GOT3 (cell line): ENCODE measurements at places on chromosomes 11 and 22.

DNA sequence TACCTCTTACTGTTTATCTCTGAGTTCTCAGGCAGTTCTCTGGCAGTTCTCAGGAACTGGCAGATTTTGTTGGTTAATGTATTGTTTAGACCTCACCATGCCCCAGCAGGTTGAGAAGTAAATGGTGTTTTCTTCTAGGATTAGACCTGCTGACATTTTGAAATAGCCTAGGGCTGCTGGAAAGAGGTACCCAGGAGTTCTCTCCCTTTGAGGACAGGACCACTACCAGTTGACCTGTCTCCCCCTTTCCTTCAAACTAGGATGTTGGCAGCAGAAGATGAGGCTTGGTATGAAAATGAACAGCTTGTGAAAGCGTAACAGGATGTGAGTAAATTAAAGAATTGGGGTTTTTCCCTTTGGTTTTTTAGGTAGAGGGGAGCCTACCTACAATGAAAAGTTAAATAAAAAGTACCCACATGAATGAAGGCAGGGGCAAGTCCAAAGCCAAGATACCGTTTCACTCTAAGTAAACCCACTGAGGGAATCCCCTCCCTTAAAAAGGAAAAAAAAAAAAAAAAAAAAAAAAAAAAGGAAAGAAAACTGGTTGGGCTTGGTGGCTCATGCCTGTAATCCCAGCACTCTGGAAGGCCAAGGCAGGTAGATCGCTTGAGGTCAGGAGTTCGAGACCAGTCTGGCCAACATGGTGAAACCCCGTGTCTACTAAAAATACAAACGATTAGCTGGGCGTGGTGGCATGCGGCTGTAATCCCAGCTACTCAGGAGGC, 96.2 kb downstream of the PDHX start:
- DNase-seq = no peak

DNA sequence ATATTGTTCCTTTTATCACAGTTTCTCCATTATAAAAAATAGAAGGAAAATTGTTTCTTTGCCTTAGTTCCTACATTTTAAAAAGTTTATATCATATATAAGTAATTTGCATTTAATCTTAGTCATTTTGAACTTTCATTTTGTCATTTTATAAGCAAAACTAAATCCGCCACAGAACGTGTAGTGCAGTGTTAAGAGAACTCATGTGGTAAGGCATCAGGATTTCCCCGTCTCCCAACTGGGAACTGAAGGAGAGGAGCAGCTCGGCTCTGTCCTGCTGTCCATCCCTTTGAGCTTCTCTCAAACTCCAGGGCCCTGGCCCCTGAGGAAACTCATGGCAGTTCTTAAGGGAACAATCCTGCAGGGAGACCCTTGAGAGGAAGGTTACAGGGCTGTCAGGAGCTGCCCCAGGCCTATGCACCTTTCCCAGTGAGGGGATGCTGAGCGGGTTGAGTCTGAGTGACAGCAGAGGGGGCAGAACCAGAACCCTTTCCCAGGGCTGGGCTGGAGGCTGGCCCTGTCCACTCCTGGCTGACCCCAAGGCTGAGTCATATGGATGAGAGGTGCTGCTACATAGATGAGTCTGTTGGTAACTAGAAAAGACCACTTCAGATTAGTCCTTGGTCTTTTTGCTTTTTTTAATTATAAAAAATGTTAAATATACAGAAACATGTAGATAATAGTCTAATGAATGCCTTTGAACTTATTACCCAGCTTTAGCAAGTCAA, 333.1 kb downstream of the TBC1D22A start:
- no peak for DNase-seq

GRCh38 chr22:27786291-27786932, 15.1 kb downstream of the MN1 start:
- no peak for DNase-seq

- DNase-seq = no peak
These were observed 138.1 kb downstream of the SLC1A2 start for GRCh38 chr11:35281169-35281688.

DNA sequence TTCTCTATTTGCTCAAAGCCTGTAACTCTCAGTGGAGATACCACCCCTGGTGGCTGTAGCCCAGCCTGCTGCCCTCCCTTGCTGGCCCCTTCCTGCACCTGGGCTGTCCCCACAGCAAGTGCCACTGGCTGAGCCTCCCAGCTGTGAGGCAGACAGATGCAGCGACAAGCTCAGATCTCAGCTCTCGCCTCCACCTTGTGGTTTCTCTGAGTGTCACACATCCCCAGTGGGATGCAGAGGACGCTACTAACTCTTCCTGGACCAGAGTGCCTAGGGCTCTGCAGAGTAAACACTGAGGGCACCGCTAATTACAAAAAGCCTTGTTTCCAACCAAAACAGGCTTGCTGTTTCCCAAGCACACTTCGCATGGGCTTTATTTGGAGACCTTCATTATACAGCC, 8.9 kb downstream of the YPEL1 start:
- DNase-seq = no peak

DNA sequence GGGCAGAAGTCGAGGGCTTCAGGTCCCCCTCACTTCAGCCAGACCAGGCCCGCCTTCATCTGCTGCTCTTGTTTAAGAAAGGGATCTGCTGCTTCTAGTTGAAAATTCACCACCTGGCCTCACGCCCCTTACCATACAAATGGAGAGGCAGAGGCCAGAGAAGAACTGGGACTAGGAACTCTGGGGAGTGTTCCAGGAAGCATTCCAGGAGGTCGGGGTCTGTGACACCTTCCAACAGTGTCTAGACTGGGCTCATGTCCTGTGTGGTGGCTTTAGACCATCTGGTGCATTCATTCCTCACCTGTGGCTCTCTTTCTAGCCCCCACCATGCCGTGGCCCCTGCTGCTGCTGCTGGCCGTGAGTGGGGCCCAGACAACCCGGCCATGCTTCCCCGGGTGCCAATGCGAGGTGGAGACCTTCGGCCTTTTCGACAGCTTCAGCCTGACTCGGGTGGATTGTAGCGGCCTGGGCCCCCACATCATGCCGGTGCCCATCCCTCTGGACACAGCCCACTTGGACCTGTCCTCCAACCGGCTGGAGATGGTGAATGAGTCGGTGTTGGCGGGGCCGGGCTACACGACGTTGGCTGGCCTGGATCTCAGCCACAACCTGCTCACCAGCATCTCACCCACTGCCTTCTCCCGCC, 12.3 kb downstream of the TSKU start:
- no peak for DNase-seq

GRCh38 chr11:121487191-121487590, 34.4 kb upstream of the SORL1-AS1 start:
- DNase-seq = no peak

GRCh38 chr11:78605296-78605695, 30.6 kb upstream of the NARS2 start:
- no peak for DNase-seq

DNA sequence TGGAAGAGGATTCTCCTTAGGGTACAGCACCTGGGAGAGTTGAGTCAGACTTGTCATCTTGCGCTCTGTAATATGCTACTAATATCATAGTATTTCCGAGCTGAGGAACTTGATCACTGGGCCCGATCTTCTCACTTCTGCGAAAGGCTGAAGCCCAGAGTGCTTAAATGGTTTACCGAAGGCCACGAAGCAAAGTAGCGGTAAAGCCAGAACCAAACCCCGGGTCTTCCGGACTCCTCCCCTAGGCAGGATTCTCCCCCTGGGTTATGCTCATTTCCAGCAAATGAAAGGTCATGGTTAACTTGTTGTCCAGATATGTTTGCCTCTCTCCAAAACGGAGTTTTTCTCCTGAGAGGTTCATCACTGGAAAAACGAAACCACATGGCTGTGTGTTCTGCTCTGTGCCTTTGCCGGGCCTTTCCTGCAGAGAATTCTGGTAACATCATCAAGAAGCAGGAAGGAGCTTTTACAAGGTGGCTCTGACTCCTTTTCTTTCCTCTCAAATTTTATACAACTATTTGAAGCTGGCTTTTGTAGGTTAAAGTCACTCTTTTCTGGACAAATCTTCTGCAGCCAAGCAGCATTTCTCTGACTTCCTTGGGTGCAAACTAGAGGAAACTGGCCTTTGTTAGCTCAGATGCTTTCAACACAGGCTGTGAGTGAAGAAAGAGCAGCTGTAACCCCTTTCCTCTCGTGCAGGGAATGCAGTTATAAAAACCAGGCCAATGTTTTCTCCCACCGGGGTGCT, 35.5 kb downstream of the UBASH3B start:
- no peak for DNase-seq

DNA sequence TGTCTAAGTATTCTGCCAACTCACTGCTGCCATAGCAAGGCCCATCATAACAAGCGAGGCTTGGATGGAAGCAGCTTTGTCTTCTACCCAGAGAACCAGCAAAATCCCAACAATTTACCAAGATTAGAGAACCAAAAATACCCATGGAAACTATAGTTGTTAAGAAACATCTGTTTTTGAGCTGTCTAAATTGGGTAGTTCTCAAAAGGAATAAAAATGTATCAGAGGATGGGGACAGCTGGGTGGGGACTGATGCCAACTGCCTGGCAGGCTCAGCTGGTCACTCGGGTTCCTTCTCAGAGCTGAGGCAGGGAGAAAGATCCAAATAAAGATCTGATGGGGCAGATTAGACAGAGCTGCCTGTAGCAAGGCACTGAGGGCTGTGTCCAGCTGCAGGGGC, 85.9 kb upstream of the GRK3 start:
- DNase-seq = no peak

DNA sequence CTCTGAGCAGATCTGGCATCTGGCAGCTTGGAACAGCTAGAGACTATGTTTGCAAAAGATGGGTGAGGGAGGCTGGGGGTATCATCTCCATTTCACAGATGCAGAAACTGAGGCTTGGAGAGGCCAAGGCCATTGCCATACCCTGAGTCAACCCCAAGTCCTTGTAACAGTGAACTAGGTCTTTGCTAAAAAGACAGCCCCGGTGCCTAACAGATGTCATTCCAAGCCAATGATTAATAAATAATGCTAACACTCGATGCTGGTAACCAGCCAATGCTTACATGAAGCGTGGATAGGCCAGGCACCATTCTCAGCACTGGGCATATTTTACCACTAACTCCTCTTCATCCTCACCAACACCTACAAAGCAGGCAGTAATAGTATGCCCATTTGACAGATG, 164.0 kb downstream of the MN1 start:
- DNase-seq = no peak

DNA sequence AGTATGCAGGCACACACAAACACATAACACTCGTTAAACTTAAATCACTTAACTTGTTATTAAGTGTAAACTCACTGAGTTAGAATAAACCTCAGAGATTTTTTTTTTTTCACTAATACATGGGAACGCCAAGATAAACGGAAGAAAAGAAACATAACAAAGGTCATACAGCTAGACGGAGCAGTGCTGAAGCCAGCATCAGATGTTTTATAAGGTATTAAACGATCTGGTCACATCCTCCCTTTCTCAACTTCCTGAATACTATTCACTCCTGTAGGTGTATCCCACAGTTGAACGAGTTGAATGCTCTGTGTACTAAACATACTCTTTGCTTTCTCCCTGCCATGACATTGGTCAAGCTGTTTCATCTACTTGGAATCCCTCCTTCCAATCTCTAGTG, 212.0 kb downstream of the SWAP70 start:
- no peak for DNase-seq

- DNase-seq = no peak
These were observed 4.2 kb upstream of the GAB4 start for GRCh38 chr22:17012267-17012666.

DNA sequence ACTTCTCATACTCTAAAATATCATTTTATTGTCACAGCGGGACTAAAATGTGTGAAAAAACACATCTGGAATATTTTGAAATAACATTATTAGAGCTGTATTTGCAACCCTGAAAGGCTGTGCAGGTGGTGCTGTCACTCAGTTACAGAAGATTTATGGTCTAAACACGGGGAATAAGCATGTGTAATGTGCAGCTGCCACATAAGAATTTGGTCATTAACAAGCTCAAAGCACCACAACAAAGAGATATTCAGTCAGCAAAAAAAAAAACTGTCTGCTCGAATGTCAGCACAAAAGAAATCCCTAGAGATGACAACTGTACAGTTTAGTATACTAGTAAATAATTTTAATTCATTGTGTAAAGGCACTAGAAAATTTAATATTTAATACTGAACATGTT, 31.3 kb downstream of the TMEM123 start:
- no peak for DNase-seq

DNA sequence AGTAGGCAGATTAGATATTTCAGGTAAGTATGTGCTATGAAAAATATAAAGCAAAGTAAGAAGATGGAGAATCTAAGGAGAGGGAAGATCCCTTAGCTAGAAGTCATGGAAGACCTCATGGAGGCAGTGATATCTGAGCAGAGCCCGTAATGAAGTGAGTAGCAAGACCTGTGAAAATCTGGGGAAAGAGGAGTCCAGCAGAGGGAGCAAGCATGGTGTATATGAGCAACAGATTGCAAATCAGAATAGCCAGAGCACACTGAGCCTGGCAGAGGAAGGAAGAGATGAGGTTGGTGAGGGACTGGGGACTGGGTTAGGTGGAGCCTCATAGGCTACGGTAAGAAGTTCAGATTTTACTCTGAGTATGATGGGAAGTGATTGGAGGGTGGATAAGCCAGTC, 9.4 kb downstream of the LHFPL7 start:
- no peak for DNase-seq

DNA sequence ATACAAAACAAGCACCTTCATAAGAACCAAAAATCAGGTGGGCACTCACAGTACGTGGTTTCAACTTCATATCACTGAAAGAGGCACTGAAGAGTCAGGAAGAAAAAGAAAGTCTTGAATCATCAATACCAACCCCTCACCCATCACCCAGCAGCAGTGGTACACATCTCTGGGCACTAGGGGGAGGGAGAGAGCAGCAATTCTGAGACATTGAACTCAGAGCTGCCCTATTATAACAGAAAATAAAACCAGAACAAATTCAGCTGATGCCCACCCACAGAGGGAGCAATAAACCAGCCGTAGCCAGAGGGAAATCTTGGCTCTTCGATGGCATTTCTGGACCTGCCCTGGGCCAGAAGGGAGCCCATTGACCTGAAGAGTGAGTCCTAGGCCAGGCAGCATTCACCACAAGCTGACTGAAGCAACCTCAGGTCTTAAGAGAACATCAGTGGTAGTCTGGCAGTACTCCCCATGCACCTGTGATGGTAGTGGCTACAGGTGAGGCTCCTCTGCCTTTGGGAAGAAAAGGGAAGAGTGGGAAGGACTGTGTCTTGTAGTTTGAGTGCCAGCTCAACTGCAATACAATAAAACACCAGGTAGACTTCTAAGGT, 42.2 kb upstream of the FAM181B start:
- no peak for DNase-seq

- DNase-seq = no peak
These were observed 7.0 kb downstream of the ALDH3B1 start for GRCh38 chr11:68016904-68017817.

DNA sequence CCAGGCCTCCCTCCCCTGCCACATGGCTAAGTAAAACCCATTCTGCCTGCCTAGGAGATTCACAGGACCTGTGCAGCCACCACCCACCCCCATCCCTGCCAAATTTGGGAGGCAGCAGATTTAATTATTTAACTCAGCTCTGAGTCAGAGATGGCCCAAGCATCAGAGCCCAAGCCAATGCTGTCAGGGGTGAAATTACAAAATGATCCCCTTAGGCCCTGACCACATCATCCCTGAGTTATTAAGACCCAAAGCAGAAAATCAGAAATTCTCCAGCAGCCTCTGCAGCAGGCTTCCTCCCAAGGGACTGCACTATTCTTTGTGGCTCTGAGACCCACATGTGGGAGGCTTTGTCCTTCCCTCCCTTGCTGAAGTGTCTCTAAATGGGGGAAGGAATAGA, 52.8 kb upstream of the RRAS2 start:
- no peak for DNase-seq
